Effector memory CD4-positive, alpha-beta T cell (primary cell): ENCODE measurements at places on chromosomes 2 and 18.

DNA sequence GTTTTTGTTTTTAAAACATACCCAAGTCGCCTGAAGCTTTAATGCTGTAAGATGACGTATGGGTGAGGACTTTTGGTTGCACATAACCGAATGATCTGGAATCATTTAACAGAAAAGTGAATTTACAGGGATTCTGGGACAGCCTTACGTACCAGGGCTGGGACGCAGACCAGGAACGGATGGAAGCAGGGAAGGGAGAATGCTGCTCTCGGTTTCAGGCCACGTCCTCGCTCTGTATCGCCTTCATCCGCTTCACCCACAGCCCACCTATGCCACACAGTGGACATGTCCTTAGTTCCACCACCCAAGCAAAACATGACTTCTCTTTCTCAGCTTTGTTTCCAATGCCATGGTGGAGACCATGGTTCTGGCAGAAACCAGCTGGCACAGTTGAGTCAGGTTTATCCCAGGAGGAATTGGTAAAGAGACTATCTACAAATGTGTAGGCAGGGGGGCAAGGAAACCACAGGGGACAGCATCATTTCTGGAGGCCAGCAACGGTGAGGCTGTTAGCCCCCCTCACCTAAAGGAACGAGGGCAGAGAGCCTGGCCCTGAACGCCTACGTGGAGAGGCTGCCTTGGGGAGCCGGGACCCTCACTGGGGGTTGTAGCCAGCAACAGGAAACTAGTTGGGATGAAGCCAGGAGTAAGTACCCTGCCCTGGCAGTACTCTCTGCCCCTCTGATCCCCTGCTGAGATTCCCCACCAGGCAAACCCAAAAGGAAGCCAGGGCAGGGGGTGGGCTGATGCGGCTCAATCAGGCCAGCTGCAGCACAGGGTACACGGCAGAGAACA is 132.5 kb downstream of the NDUFA10 start:
- DNase-seq: no peak

- DNase-seq: peak; percentile 48
Observed at GRCh38 chr2:203718087-203718486, 11.6 kb downstream of the CD28 start.

- DNase-seq: no peak
Observed at GRCh38 chr2:41880561-41881243, 167.1 kb upstream of the PKDCC start.

DNA sequence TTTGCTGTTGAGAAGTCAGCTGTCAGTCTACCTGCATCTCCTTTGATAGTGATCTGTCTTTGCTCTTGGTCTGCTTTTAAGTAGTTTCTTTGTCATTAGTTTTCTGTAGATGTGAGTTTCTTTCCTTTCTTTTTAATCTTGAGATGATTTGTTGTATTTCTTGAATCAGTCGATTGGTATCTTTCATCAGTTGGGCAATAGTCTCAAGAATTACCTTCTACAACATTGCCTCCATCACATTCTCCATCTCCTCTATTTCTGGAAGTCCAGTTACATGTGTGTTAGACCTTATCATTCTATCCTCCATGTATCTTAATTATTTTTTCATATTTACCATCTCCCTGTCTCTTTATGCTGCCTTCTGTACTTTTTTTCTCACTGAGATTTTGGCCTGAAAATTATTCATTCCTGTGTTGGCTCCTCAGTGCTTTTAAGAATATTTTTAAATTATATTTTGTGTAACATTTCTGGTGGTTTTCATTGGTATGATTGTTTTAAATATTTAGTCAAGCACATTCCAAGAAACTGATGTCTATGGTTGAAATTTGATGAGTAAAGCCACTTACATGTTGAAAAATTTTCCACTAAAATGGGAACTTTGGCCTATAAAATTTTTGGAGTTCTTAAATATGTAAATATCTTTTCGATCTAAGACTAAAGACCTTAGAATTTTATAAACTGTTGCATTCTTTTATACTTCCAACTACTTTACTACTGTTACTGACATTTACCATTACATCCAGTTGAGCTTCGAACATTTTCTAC is 239.5 kb upstream of the MGAT5 start:
- no peak for DNase-seq

DNA sequence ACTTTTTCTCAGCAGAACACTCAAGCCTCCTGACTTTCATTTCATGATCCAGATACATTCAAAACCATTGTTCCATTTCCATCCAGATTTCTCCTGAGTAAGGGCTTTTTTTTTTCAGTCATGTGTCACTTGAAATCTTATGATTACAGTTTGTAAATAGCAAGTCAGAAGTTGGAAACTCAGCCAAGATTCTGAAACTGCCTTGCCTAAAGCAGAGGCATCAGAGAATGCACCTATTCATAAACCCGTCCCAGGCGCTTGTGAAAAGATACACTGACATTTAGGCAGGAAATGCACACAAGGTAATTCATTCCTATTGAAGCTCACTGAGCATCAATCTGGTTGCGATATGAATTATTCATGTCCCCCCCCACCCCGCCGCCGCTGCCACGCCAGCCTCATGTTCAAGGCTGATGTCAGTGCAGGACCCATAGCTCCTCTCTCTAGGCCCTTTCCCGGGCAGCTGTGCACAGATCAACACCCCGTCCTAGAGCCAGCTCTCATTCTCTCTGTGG is 30.4 kb upstream of the MGAT4A start:
- peak; percentile 10 for DNase-seq

- DNase-seq: no peak
Observed at GRCh38 chr2:74764429-74765272, 69.3 kb upstream of the HK2 start.

DNA sequence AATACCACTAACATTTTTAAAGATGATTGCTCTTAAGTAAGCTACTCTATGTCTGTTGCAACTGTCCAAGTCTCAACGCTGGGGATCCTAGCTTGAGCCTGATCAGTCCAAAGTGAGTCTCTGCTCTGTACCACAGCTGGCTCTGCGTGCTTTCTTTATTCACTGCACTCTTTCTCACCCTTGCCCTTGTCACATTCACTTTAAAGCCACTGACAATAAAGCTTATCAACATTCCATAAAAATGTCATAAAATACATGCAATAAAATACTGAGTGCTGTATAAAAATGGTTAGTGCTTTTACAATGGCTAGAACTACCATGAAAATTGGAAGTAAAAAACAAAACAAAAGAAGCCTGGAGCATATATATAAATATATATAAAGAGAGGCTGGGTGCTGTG is 45.5 kb upstream of the LRRTM4 start:
- DNase-seq: no peak

DNA sequence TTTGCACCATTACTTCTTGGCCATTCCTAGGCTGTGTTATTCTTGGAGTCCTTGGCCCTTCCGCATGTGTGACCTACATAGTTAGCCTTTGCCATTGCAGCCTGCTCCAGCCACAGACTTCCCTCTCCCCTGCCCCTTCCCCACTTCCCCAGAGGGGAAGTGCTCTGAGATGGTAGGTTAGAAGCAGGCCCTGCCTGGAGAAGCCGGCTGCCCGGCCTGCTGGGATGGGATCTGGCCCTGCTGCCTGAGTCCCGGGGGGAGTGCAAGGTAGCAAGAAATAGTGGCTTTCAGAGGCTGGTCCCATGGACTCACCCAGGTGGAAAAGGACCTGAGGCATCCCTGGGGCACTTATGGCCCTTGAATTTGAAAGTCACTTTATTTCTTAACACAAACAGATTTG is 28.4 kb upstream of the OTOF start:
- no peak for DNase-seq

DNA sequence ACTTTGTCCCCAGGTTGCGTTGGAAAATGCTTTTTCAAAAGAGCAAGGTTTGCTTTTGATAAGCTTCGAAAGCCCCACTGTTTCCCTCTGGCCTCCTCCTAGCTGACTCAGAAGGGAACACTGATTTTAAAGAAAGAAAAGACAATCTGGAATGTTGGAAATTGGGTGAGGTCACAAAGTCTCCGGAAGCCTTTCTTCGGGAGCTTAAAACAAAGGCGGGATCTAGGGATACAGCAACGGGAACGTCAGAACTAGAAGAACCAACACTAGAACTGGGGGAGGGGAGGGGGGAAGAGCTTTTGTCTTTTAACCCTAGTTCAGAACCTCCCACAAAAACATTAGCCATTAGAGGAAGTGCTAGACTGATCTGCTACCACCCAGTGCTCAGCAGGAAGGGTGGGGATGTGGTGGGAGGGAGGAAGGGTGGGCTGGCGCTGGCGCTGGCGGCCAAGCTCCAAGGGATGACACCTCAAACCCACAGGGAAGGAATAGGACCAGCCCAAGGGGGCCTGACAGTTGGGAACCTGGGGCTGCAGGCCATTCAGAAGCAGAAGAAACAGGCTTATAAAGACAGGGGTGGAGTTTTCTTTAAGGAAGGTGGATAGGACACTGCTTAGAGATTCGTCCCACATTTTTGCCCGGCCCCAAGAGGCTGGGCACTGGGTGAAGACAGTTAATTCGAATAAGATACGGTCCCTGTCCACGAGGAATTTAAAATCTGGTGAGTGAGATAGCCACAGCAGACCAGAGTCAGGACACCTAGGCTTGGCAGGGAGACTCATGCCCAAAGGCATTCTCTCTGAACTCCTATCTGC is 1.7 kb downstream of the TMSB10 start:
- peak; percentile 43 for DNase-seq

GRCh38 chr2:173291412-173291811 is 63.3 kb upstream of the CDCA7 start:
- no peak for DNase-seq

- no peak for DNase-seq
Observed at GRCh38 chr2:141035846-141036420, 1094.9 kb downstream of the LRP1B start.

DNA sequence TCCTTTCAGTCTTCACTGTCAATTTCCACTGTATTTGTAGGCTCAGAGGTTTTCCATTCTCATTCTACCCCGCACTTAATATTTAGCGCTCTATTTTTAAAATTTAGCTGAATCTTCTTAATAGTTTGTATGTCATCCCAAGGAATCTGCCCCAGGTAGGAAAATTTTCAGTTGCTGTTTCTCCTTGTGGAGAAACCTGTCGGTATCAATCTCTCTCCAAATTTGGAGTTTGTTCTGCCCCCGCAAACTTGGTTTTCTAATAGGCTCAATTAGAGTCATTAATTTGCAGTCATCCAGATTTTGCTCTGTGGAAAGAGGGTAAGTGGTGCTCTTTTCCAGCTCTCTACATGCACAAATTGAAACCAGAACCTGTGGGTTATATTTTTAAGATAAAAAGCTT is 87.6 kb downstream of the DNAH6 start:
- DNase-seq: no peak

- DNase-seq: no peak
Observed at GRCh38 chr2:75224636-75225094, 25.3 kb upstream of the TACR1 start.

DNA sequence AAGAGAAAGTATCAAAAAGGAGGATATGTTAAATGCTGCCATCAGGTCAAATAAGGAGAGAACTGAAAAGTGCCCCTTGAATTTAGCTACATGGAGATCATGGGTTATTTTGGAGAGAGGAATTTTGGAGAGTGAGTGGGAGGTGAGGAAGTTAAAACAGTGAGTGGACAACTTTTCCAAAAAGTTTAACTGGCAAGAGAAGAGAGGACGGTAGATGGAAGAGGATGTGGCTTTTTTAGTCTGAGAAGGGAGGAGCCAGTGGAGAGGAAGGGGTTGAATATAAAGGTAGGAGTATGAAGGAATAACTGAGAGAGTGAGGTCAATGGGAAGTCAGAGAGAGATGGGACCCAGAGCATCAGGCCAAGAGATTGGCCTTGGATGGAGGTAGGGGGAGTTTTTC is 62.5 kb upstream of the NFE2L2 start:
- DNase-seq: no peak

DNA sequence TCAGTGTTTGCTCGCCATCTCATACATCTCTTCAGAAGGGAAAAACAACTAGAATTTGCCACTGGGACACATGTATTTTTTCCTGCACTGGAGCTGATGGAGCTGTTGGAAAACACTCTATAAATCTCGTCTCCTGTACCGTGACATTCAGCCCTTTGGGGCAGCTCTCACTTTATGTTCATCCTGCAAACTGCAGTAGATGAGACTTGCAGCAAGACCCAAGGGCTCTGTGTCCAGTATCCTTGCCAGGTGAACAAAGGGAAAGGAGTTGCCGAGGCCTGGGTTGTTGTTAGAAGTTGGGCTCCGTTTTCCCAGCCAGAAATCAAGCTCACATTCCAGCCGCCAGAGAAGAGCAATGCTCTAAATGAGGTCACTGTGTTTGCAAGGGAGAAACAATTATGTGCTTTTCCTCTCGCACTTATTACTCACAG is 285.1 kb downstream of the SLC4A3 start:
- DNase-seq: no peak

- no peak for DNase-seq
Observed at GRCh38 chr2:25265001-25265400, 76.7 kb downstream of the DNMT3A start.

DNA sequence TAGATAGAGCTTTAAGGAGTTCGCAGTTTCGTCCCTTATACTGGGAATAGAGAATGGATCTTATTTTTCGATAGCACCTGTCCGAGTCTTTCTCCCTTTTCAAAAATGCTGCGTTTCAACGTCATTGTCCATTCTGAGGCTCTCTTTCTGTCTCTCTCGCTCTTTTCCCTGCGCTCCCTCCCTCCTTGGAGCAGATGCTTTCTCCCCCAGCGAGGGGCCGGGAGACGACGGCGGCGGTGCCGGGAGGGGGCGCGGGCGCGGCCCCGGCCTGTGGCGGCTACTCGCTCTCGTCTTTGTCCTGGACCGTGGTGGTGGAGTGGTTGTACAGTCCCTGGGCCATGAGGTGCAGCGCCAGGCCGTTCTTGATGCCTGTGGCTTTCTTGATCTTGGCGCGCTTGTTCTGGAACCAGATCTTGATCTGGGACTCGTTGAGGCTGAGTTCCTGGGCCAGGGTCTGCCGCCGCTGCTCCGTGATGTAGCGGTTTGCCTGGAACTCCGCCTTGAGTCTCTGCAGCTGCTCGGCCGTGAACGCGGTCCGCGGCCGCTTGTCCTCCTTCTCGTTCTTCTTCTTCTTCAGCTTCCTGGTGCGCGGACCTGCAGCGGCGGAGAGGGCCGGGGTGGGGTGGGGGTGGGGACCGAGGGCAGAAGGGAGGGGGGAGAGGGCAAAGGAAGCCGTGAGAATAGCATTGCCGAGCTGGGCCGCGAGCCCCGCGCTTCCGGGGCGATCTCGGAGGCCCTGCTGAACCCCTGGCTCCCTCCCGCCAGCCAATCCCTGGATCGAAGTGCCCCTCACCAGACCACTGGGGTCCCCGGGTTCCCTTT is 4.6 kb downstream of the EN1 start:
- DNase-seq: no peak

DNA sequence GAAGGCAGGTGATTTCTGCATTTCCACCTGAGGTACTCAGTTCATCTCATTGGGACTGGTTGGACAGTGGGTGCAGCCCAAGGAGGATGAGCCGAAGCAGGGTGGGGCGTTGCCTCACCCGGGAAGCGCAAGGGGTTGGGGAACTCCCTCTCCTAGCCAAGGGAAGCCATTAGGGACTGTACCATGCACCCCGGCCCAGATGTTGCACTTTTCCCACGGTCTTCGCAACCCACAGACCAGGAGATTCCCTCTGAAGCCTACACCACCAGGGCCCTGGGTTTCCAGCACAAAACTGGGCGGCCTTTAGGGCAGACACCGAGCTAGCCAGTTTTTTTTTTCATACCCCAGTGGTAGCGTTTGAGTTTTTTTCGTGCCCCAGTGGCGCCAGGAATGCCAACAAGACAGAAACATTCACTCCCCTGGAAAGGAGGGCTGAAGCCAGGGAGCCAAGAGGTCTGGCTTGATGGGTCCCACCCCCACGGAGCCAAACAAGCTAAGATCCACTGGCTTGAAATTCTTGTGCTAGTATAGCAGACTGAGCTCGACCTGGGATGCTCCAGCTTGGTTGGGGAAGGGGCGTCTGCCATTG is 75.9 kb upstream of the RANBP2 start:
- no peak for DNase-seq

- DNase-seq: no peak
Observed at GRCh38 chr2:15764683-15765011, 173.0 kb downstream of the DDX1 start.
